ENCODE measurements at places on chromosomes 4 and X.

DNA sequence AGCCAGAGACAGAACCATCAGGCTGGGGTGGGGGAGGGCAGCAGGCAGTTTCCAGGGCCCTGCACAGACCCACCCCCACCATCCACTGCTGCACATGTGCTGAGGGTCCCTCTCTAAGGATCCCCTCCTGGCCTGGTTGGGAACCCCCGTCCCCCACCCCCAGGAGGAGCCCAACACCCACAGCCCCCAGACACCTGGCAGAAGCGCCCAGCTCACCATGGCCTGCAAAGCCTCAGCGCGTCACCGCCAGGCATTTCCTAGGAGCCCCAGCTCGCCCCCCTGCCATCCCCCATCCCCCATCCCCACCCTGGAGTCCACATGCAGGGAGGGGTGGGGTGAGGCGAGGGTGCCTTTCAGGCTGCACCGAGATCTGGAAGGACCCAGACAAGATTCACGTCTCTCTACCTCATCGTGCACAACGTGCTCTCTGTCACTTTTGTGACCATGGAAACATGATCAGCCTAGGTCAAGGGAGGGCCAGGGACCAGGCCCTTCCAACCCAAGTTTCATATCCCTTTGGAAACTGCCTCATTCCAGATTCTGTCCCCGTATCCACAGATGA is 9.3 kb downstream of the MXD4 start:
- DNase-seq, result no peak

DNA sequence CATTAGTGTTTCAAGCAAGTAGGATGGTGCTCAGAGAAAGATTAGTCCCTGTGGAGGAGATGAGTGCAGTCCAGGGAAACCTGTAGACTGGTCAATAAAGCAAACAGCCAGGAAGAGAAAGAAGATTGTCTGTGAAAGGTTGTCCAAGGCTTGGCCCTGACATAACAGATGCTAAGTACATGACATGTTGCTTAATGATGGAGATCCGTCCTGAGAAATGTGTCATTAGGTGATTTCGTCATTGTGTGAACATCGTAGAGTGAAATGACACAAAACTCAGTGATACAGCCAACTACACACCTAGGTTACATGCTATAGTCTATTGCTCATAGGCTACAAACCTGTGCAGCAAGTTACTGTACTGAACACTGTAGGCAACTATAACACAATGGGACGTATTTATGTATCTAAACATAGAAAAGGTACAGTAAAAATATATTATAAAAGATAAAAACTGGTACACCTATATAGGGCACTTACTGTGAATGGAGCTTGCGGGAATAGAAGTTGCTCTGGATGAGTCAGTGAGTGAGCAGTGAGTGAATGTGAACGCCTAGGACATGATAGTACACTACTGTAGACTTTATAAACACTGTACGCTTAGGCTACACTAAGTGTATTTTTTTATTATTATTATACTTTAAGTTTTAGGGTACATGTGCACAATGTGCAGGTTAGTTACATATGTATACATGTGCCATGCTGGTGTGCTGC is 9.0 kb upstream of the PRSS48 start:
- DNase-seq, result no peak

DNA sequence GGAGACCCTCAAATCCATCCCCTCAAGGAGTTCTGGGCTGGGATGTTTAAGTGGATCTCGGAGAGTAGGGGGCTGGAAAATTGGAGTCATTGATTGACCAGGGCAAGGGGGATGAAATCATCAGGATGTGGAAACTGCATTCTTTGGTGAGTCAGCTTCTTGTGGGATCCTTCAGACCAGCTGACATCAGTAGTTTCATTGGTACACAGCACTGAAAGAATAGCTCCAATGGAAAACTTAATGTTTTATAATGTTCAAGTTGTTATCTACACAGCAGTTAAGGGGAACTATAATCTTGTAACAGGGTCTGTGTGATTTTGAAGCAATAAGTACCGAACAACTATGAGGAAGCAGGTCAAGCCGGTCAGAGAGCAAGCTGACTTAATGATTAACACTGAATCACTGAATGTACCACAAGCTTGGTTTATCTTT is 506.1 kb downstream of the RPA4 start:
- DNase-seq, result no peak

DNA sequence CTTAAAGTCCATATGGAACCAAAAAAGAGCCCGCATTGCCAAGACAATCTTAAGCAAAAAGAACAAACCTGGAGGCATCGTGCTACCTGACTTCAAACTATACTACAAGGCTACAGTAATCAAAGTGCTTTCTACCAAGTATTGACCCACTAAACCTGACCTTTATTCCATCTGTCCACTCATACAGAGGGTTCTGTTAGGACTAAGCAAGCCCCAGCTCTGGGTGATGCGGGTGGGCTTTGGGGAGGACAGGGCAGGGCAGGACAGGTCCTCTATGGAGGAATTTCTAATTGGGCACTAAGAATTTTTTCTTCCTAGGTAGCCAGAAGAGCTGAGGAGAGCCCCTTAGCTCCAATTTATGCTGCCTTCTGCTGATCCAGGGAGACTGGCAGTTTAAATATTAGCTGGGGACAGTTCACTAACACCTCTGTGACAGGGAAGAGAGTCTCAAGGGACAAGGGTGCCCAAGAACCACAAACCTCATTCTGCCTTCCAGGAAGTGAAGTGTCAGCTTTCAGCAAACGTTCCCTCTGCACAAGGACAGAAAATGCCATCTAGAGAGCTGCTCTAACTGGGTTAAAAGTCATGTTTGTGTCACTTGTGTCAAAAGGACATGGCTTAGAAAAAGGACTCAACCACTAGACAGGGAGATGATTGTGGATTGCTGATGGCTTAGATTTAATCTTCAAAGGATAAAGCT is 143.2 kb downstream of the KIT start:
- peak; percentile 35 for DNase-seq

Data from NCI-H2029 (cell line).